ENCODE measurements at places on chromosomes 7 and 10.

DNA sequence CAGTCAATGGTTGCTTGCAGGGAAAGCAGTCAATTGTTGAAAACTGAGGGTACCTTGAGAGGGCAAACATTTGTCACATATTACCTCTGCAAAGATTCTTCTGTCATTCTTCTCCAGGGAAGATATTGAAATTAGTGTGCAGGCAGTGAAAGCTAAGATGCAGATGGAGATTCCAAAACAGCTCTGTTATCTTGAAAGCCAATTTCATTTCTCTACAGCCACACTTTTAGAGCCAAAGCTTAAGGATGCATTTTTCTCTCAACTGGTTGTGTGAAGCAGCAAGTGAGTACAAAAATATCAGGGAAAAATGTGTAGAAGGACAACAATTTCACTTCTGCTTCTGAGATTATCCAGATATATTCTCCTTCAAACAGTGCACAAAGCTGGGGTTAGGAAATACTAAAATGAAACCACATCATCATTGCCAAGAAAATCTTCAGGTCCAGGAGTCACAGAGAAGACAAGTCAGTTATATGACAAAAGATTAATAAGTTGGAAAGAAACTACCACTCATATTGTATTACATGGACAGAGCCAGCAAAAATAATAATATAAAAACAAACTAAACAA is 16.3 kb downstream of the SGMS1 start:
- no peak for DNase-seq

DNA sequence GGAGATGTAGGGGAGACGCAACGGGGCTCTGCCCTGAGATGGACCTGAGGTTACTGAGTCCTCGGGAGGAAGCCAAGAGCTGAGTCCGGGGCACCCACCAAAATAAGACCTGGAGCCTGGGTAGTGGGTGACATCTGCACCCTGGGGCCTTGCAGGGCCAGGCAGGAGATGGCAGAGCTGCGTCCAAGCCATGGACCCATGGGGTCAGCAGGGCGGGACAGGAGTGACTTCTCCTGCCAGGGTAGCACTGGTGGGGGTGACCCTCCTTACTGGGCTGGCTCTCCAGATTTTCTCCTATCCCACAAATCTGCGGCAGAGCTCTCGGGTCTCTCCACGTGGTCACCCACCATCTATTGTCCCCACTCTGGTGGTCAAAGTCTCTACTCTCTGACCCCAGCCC is 2.1 kb downstream of the GHRHR start:
- DNase-seq = no peak

DNA sequence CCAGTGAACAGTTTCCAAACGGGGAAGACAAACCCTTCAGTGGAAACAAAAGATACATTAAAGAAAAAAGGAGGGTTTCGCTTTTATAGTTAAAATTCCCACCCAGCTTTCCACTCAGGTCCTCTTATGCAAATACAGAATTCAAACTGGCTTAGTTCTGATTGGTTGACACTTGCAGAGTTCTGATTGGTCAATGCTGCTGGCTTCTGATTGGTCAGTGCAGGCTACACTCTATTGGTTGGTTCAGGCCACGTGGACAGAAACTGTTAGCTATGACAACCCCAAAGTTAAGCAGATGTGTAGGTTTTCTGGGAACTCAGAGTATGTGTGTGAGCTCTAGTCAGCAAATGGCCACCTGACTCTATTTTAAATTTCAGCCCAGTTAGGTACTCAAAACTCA is 80.0 kb downstream of the FBXL13 start:
- DNase-seq = no peak

- DNase-seq = no peak
These were observed 273.8 kb downstream of the AUTS2 start for GRCh38 chr7:69871886-69872569.

- DNase-seq = no peak
These were observed 1247.4 kb upstream of the SORCS1 start for GRCh38 chr10:108411894-108412293.

DNA sequence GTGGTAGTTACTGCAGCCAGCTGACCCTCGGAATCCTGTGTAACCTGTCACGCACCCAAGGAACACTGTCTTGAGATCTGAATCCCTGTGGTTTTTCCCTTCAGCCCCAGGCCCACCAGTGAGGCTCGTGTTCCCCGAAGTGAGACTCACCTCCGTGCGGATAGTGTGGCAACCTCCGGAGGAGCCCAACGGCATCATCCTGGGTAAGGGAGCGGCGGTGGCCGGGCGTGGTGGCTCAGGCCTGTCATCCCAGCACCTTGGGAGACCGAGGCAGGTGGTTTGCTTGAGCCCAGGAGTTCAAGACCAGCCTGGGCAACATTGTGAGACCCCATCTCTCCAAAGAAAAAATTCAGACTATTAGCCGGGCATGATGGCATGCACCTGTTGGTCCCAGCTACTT is 549.9 kb upstream of the FOXK1 start:
- DNase-seq = no peak

- DNase-seq = peak; percentile 78
These were observed 79.8 kb downstream of the ABI1 start for GRCh38 chr10:26780793-26781601.

- no peak for DNase-seq
These were observed 132.2 kb downstream of the VIPR2 start for GRCh38 chr7:159012353-159013069.

DNA sequence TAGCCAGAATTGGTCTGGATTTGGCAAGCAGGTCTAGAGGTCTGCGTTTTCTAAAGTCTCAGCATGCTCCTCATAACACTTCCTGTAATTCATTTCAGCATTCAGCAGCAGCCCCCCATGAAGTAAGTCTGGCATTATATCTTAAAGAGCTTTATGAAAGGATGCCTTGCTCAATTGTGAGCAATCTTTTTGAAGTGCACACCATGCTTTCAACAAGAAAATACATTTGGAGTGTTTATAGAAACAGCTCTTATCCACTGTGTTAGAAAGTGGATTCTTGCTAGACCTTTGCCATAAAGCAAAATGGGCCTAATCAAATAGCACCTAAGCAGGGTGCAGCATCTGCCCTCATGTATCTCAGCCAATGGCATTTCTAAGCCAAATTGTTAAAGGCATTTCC is 378.0 kb upstream of the AKR1E2 start:
- DNase-seq = no peak

DNA sequence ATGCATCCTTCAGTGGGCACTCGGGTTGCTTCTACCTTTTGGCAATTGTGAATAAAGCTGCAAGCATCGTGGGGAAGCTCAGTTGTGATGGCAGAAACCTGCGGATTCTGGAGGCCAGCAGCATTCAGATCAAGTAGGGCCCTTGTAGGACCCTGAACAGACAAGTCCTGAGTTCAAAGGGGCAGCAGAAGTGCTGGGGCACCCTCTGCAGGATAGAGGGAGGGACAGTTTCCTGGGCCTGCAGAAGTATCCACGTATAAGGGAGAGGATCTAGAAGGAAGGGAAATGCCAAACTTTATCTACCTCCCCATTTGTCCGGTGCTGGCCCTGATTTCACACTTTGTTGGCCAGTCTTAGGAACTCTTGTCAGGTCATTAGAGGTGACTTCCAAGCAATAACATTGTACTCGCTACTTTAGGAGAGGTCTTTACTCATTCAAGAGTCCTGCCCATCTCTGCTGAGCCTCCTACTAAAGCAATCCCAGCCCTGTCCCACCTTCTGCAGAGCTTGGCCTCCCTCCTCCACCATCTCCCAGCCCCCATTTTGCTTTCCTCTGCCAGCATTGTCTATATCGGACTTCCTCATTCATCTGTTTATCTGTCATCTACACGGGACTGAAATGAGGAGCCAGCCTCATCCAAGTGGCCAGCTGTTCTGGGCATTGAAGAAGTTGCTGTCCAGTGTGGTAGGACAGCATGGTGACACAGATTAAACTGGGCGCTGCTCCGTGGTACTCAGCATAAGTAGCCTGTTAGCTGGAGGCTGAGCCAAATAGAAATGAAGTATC is 26.6 kb upstream of the R3HCC1L start:
- DNase-seq = no peak

DNA sequence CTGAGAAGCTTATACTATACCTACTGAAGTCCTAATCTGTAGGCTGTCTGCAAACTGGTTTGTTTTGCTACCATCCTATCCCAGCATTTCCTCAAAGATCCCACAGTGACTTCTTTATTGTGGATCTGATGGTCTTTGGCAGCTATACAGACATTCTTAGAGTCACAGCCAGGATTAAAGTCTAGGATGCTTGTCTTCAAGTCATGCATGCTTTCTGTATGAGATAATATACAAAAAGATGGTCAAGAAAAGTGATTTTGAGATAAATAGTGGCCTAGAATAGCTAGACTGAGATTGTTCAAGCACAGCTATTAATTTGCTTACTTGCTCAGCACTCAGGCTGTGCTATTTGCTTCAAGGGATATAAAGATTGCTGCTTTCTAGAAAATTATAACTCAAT is 454.4 kb downstream of the AUTS2 start:
- peak; percentile 41 for DNase-seq

DNA sequence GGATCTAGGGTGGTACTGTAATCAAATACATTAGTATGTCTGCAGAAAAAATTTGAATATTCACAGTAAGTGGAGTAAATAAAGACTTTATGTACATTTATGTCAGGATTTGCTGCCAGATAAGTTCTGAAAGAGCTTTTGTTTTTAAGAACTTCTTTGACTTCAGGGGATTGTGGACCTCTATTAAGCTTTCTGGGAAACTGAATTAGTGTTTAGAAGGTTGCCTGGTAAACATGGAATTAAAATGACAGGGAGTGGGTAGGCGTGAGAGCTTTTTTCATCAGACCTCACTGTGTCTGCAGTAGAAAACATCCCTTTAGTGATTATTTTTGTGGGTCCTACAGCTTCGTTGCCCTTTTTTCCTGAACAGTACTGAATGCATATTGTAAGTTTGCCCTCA is 15.7 kb downstream of the SDHAF3 start:
- DNase-seq = no peak

- DNase-seq = no peak
These were observed 223.9 kb downstream of the TCERG1L start for GRCh38 chr10:131087464-131088215.

DNA sequence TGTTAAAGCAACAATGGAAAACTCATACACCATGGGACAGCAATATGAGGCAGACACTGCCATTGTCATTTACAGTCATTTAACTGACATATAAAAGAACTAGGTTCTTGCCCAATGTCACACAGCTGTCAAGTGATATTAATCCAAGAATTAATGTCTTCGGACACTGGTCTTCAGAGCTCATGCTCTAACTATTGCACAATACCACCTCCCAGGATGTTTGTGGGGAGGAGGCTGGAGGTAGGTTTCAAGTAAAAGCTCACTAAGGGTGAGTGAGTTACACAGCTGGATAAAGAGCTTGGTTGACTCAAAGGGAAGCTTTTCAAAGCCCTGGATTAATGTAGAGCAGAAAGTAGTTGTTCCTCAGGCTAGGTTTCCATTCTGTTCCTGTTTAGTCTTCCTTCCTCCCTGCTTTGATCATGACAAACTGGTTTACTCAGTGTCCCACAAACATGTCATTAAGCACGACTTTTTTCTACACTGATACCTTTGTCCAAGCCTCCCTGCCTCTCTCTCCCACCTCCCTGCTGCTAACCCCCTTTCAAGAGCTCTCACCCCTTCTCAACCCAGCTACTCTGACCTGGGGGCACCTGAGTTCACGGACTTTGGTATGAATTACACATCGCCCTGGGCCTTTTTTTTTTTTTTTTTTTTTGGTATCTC is 987 bp upstream of the EXOC6 start:
- no peak for DNase-seq

DNA sequence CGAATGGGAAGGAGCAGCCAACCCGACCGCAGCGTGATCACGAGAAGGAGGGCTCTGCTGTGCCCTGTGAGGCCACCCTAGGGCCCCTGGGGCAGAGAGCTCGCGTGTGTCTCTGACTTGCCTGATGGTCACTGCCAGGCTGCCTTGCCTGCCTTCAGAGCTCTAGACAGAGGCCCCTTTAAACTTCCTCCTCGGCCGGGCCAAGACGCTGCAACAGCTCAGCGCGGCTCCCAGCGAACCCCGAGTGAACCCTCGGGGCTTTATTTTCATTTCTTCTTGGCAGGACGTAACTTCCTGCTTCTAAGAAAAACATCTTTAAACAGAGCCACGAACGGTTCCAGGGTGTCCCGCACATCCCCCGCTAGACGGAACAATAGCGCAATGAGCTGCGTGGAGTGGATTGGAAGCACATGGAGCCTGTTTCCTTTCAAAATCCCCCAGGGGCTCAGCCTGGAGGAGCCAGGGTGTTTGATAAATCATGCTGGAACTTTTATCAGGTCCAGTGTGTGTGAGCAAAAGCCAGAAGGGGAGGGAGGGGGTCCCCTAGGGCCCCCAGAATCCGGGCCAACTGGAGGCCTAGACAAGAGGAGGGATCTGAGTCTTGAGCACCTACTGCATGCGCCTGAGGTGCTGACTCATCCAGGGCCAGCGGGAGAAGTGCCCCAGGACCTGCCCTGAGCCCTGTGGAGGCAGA is 134.1 kb upstream of the GDF10 start:
- no peak for DNase-seq

GRCh38 chr7:117297606-117298005 is 25.3 kb downstream of the WNT2 start:
- DNase-seq = no peak

GRCh38 chr10:132294561-132295318 is 13.0 kb downstream of the STK32C start:
- DNase-seq = no peak

DNA sequence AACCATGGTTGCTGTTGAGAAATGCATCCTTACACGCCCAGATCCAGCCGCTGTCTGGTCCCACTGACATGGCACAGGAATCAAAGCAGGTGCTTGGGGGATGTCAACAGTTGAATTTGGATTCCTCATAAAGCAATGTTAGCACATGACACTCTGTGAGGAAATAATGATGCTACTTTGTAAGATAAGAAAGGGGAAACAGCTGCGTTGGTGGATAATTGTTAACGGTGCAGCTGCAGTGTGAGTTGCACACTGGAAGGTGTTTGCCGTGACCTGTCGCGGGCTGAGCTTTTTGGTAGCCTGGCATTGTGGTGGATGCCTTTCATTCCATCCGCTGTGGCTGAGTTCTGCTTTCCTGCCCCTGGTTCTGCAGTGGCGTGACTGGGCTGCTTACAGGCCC is 113.9 kb downstream of the MGMT start:
- no peak for DNase-seq

DNA sequence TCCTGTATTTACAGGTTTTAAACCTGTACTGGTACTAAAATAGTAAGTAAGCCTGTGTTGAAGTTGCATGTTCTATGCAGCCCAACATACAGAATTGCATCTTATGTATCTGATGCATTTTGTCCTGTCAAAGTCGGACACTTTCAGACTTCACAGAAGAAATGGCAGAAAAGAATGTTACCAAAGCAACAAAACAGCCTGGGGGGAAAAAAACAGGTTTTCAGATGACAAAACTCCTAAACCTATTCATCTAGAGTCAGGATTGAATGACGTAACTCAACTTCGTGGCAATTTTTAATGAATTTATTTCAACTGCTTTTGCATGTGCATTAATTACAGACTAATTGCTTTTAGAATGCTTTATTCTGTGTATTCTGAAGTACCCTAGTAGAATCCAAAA is 28.4 kb downstream of the CYTH3 start:
- no peak for DNase-seq

GRCh38 chr7:16563281-16564022 is 36.8 kb downstream of the LRRC72 start:
- DNase-seq = no peak

Measured in non-pigmented ciliary epithelial cell (primary cell).